ENCODE measurements at places on chromosomes 12 and 14. TPM values are rescaled to one million over a fixed set of nuclear protein-coding genes. Genes with fewer than 3 reads are reported as not detected.
A peak's percentile ranks its signal among the peaks of the same experiment; 100 is the strongest.

HIF1A gene
- total RNA-seq: 79.2 TPM

DNA sequence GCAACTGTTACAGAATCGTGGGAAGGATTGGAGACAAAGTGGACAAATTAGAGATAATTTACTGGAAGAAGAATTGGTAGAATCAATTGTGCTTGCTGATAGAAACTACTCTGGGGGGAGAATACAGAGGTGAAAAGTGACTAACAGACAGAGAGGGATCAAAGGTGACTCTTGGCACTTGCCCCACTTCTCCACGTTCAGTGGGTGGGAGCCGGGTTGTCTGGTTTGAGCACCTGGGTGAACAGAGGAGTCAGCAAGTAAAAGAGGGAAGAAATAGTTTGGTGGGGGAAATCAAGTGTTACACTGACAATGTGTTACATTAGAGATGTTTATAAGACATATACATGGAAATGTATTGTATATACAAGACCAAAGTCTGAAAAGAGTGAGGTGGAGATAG is 69.1 kb downstream of the PPP2R5E start:
- DNase-seq: no peak

- no peak for DNase-seq
These were observed 14.2 kb upstream of the SLC24A4 start for GRCh38 chr14:92308716-92309115.

GRCh38 chr12:52200086-52200780 is 8.4 kb upstream of the KRT80 start:
- no peak for DNase-seq

DNA sequence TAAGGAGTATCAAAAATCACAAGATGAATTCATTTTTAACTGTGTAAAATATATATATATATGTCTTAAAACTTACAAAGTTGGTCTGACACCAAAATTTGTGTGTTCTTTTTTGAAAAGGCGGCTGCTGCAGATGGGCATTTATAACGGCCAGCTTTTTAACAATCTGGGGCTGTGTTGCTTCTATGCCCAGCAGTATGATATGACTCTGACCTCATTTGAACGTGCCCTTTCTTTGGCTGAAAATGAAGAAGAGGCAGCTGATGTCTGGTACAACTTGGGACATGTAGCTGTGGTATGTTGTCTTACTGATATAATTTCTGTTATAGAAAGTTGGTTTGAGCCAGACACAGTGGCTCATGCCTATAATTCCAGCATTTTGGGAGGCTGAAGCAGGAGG is 47.0 kb downstream of the TTC8 start:
- no peak for DNase-seq

GRCh38 chr12:109099431-109100020 is 2.1 kb downstream of the UNG start:
- no peak for DNase-seq

COX8C gene
- total RNA-seq: not detected

- DNase-seq: peak; percentile 80
These were observed 56.0 kb downstream of the PLEKHG3 start for GRCh38 chr14:64760146-64760755.

DNA sequence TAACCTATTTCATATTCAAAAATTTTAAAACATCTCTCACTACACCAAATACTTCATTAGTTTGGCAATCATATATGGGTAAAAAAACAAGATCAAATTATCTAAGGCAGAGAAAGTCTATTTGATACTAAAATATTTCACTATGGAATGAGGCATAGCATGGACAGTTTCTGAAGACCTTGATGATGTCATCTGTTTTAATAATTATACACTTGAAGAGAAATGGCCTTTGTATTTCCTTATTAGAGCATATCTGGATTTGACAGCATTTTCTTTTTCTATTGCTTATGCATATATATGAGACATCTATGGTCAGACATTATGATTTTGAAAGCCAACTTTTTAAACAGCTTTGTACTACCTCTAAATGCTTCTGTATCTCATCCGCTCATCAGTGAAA is 88.6 kb downstream of the DDHD1 start:
- no peak for DNase-seq

KRT71 gene
- total RNA-seq: not detected

RAPGEF3 gene
- 4.3 TPM for total RNA-seq

- DNase-seq: no peak
These were observed 66.4 kb upstream of the SFSWAP start for GRCh38 chr12:131644481-131644880.

GRCh38 chr12:46158501-46158900 is 110.3 kb downstream of the SLC38A1 start:
- DNase-seq: no peak

DNA sequence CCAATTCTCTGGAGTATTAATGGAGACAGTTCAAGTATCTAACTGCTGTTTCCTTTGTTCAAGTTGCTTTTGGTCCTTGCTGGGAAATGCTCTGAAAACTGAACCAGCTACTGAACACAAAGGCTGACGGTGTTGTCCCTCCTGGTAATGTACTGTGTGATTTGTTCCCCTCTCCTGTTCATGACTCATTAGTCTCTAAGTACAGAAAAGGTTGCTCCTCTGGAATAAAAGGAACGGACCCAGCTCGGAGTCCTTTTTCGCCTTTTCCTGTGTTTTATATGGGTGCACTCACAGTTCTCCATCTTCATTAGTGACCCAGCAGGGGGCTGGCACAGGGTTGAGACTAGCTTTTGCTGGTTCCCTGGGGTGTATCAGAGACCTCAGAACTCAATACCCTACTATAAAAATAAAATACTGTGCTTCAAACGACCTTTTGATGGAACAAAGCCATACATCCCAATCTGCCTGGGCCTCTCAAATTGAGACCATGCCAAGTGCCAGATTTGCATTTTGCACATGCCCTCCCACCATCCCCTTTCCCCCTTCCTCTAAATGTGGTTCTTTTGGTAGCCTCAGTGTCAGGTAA is 269.7 kb downstream of the RAD51B start:
- no peak for DNase-seq

GDF3 gene
- not detected for total RNA-seq

DNA sequence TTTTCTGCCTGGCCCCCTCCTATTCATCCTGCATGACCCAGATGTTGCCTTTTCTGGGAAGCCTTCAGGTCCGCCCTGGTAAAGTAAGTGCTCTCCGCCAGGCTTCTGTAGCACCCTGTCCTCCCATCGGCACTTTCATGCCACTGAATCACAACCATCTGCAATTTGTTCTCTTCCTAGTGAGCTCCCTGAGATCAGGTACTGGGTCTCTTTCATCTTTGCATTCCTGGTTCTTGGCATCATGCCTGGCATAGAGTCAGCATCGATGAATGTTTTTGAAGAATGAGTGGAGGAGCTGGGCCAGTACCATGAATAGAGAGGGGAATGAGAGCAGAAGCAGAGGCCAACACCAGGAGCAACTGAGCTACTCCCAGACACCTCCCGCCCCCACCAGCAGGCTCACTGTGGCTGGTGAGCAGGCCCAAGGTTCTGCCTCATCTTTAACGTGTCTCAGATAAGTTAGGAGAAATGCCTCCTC is 13.1 kb downstream of the ZDHHC22 start:
- no peak for DNase-seq

DNA sequence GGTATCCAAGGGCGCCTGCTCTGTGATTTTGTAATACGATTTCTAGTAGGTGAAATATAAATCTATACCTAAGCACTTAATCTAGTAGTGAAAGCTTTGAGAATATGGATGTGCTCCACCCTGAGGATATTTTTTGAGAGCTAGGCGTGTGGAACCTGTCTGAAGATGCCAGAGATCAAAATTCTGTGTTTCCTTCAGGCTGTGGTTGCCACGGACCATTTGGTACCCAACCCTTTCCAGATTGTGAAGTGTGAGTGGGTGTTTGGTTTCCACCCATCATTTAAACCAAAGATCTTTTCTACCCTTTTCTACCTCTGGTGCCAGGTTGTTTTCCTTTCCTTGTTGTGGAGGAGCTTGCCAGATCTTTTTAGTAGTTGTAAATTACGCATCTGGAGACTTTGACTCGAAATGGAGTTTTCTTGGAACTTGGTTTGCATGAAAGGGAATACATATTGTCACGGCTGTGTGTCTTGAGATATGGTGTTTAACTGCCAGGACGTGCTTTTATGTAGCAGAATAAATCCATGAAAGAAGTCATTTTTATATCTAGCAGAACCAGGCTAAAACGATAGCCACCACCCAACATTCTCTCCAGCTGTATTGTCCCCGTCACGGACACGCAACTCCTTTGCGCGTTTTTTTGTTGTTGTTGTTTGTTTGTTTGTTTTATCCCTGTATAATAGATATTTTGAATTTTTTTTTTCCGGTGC is 2.2 kb downstream of the LRFN5 start:
- no peak for DNase-seq

NRIP2 gene
- total RNA-seq: 0.19 TPM

RPAP3 gene
- total RNA-seq: 7.9 TPM

DNA sequence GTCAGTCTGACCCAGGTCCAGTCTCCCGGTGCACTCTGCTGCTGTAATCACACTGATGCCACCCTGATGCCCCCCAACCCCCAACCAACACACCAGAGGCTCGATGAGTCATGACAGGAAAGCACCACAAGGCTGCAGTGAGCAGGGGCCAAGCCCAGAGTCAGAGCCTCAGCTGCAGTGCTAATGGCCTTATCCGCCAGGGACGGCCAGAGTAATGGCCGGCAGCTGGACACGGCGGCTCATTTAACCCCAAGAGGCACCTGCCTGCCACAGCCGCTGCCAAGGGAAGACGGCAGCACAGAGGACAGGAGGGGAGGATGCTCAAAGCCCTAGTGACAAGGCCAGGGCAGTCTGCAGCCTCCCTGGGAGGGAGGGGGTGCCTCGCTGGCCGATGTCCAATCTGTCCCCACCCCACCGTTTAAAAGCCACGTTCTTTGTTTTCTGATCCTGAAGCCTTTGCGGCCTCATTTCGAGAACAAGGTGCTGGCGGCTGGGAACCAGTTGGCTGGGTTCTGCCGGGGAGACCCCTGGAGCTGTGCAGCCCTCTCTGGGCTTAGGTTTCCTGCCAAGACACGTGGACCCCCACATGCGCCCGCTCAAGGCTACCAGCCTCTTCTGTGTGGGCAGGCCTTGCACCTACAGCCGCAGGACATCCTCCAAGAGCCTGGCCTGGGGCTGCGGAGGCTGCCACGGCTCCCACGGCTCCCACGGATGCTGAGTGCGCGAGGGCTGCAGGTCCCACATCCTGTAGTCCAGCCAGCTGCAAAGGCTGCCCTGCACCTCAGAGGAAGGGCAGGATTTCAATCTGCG is 13.1 kb downstream of the CCDC85C start:
- DNase-seq: no peak

- DNase-seq: no peak
These were observed 40.4 kb downstream of the KICS2 start for GRCh38 chr12:64181430-64182291.

KCNH5 gene
- total RNA-seq: not detected

DNA sequence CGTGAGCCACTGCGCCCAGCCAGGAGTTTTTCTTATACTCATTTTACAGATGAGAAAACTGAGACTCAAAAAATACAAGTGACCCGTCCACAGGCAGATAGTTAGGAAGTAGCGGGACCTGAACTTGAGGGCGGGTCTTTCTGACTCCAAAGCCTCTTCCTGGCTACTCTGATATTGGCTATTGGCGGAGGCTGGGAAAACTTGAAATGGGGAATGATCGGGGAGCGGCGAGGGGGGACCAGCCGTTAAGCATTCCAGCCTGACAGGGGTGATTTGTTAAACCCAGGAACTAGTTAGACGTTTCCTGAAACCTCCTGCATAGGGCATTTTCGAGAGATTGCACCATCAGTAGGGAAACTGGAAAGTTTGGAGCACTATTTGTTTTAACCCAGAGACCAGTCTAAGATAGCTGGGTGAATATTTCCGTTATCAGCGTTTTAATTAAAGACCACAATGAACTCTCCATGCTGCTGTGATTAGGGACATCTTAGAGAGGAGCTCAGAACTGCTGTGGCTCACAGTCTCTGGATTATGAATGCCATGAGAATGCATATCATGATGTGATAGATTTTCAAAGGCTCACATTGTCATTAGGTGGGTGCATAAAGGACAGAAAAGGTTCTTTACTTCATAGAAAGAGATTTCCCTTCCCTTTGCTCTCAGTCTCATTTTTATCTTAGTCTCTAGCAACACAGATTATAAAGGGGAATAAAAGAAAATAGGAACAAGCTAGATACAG is 2.5 kb downstream of the NR1H4 start:
- DNase-seq: no peak

GRCh38 chr12:46134205-46134811 is 134.5 kb downstream of the SLC38A1 start:
- no peak for DNase-seq

GRCh38 chr12:95870897-95871296 is 12.1 kb downstream of the SNRPF start:
- no peak for DNase-seq

DNA sequence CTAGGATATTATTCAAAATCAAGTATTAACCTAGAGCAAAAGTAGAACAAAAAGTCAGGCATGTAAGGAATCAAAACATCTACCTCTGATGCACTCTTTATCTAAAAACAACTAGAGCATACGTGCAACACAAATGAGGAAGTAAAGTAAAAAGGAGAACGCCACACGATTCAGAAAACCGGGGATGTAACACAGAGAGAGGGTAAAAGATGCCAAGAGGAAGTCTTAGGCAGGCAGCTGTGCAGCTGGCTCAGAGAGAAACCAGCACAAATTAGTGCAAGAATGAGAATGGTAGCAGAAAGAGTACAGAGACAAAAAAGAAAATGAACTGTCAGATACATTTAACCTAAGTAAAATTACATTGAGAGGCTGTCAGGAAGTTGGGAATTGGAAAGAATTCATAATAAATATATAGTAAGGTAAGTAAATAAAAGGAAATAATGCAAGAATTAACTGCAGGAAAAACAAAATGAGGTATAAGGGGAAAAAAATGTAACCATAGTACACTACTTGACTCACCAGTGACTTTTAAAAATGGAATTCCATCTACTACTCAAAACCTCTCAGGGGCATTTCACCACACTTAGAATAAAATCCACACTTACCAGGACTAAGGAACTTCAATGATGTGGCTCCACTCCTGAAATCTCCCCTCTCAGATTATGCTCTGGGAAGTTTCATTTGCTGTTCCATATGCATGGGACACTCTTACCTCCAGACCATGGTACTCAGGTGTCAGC is 17.1 kb downstream of the BCAT1 start:
- DNase-seq: no peak

DNA sequence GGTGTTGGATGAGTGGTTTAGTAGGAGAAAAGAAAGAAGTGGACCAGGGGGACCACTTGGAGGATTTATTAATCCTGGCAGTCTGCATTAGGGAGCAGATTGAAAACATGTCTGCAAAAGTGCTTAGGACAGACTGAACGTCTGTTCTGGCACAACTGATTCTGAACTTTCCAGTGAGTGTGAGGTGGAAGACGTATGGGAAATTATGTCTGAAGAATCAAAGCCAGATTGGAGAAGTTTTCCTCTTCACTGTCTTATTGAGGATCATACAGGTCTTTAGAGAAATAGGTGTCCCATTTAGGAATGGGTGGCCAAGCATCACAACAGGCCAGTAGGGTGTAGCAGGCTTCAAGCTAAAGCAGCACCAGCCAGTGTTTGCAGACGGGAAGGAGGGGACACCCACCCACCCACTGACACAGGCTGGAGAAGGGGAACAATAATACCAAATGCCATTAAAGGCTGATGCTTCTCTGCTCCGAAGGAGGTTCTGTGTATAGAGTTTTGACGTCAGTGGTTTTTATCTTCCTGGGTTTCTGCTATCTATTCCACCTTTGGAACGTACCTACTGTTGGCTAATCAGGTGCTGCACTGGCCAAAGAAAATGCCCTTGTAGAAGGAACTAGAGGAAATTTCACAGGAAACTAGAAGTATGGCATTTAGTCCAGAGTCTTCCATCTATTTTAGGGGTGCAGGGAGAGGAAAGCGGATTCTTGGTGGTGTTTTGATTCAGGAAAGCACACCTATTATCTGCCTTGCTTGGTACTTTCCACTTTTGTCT is 1.8 kb downstream of the SRRM4 start:
- DNase-seq: no peak

GZMH gene
- 0.28 TPM for total RNA-seq

CEBPE gene
- 0.08 TPM for total RNA-seq

HOXC10 gene
- total RNA-seq: not detected
